ENCODE measurements at places on chromosomes 13 and 19.

GRCh38 chr19:38287604-38288003, 16.4 kb upstream of the C19orf33 start:
- peak overlapping the region; percentile 91 for H3K27ac ChIP-seq
- no peaks in the 10 kb centered on the region for H3K27me3 ChIP-seq
- H3K4me1 ChIP-seq, result peaks cover 63% of the 10 kb centered on the region

DNA sequence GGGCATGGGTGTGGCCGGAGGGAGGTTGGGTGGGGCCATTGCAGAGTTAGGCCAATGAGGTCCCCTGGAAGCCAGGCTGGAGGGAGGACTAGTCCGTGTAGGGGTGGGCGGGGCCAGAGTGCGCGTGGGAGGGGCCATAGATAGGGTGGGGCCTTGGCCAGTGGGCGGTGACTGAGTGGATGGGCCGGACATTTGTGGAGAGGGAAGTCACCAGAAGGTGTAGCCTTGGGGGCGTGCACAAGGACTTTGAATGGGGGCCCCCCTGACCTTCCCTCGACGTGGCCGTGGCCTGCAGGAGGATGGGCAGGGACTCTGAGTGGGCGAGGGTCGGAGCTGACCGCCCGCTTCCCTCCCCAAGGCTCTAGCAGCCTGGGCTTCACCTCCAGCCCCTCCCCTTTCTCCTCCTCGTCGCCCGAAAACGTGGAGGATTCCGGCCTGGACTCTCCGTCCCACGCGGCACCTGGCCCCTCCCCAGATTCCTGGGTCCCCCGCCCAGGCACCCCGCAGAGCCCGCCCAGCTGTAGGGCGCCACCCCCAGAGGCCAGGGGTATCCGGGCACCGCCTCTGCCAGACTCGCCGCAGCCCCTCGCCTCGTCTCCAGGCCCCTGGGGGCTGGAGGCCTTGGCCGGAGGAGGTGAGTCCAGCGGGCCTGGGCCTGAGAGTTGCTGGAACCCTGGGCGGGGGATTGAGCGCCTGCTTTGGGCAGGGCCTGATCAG, 16.5 kb upstream of the B3GNT3 start:
- H3K4me1 ChIP-seq, result peaks cover 18% of the 10 kb centered on the region
- H3K4me3 ChIP-seq, result peak overlapping the region; percentile 60
- H3K27ac ChIP-seq, result no peak overlapping the region
- DNase-seq, result peak; percentile 80
- H3K36me3 ChIP-seq, result peaks cover 4% of the 10 kb centered on the region

- H3K4me1 ChIP-seq, result peaks cover 79% of the 10 kb centered on the region
- peaks cover 30% of the 10 kb centered on the region for H3K27me3 ChIP-seq
- H3K4me3 ChIP-seq, result peak overlapping the region; percentile 75
- peak; percentile 47 for DNase-seq
These were observed 687 bp upstream of the HRC start for GRCh38 chr19:49155820-49156346.

- no peaks in the 10 kb centered on the region for H3K27me3 ChIP-seq
- H3K27ac ChIP-seq, result peak overlapping the region; percentile 23
- peaks cover 73% of the 10 kb centered on the region for H3K4me1 ChIP-seq
- no peak overlapping the region for H3K4me3 ChIP-seq
- H3K36me3 ChIP-seq, result peaks cover 63% of the 10 kb centered on the region
These were observed 6.6 kb downstream of the ANKRD10 start for GRCh38 chr13:110907951-110908898.

DNA sequence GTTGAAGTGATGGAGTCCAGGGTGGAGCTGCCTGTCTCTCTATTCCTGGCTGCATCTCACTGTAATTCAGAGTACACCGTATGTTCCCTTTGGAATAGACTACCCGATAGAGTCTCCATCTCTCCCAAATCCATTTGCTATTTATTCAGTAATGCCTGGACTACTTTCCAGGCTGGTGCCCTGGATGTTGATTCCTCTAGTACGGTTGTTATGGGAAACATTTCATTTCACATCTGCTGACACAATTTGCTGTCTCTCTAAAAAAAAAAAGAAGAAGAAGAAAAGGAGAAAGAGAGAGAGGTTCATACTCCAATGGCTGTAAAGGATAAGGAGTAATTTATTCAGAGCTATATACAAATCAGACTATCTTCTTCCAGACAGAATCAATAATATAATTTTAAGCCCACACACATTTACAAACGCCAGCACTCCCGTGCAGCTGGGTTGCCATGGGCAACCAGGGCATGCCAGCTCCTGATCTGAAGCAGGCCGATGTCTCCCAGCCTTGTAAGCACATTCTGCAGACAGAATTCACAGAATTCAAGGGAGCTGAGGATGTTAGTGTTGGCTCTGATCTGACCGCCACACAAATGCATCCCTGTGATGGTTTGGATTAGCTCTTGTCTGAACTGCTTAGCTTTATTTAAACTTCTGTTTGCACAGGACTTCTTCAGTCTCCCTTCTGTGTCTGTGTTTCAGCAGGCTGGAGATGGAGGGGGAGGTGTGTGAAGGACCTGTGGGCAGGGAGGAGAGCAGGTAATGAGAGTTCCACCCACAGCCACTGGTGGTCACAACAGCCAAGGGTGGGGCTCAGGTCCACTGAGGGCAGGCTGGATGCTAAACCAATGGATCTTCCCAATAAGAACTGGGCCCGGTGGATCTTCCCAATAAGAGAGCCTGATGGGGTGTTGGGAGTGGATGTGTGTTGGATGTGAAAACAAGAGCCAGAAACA, 66.0 kb downstream of the TEX26 start:
- peaks cover 20% of the 10 kb centered on the region for H3K4me1 ChIP-seq
- peaks cover 3% of the 10 kb centered on the region for H3K27me3 ChIP-seq
- DNase-seq, result no peak
- no peak overlapping the region for H3K4me3 ChIP-seq

- peaks cover 4% of the 10 kb centered on the region for H3K27me3 ChIP-seq
- peaks cover 5% of the 10 kb centered on the region for H3K4me1 ChIP-seq
These were observed 47.7 kb upstream of the ATP12A start for GRCh38 chr13:24632382-24633121.

All from nephron progenitor cell (in vitro differentiated cells).